ENCODE measurements at places on chromosomes 3 and 15. TPM values are rescaled to one million over a fixed set of nuclear protein-coding genes. Genes with fewer than 3 reads are reported as not detected.

ROBO1 gene
- total RNA-seq, result 28.2 TPM

TTLL13 gene
- total RNA-seq, result not detected

CACNA1D gene
- 1.9 TPM for total RNA-seq

SPINT1 gene
- 3.2 TPM for total RNA-seq

TRIM59 gene
- total RNA-seq, result 2.4 TPM

WNT7A gene
- total RNA-seq, result not detected

SLC28A1 gene
- not detected for total RNA-seq

LRRIQ4 gene
- total RNA-seq, result not detected

NPTN gene
- total RNA-seq, result 164 TPM

BCHE gene
- 35.6 TPM for total RNA-seq

SI gene
- not detected for total RNA-seq

GOLGA8N gene
- 19.4 TPM for total RNA-seq

ALS2CL gene
- 12.1 TPM for total RNA-seq

TRPM1 gene
- not detected for total RNA-seq

STRIT1 gene
- total RNA-seq, result not detected
